RCC 7860 (cell line): ENCODE measurements at places on chromosomes 11 and 22.
A peak's percentile ranks its signal among the peaks of the same experiment; 100 is the strongest.

DNA sequence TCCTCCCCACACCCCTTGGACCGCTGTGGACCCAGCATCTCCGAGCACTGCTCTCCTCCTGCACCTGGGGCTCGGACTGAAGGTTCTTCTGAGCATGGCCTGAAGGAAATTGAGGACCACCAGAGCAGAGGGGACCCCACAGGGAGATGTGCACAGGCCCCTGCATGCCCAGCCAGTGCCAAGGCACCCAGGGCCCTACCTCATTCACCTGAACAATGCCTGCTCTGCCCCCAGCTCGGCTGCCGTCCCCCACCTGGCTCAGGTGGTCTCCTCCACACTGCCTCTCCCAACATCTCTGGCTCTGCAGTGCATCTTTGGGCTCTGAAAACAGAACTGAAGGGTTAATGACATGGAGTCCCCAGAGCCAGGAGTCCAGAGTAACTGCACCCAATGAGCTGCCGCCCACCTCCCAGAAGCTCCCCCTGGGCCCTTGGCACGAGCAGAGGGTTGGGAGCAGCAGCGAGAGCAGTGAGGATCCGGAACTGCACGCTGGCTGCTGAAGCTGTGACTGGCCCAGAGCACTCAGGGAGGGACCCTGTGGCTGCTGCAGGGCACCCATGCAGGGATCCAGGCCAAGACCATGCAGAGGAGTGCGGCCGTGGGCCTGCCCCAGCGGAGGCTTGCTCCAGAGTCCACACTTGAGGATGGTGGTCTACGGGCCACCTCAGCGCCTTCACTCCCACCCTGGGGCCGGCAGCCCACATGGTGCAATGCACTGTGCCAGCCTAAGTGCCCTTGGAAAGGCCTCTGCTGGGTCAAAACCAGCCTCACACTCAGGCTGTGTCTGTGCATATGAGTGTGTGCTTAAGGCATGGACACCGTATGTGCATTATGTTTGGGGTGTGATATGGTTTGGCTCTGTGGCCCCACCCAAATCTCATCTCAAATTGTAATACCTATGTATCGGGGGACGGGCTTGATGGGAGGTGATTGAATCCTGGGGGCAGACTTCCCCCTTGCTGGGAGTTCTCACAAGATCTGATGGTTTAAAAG is 686.1 kb downstream of the TBC1D22A start:
- no peak for DNase-seq

GRCh38 chr22:26377170-26377830 is 51.8 kb upstream of the ASPHD2 start:
- DNase-seq, result no peak

DNA sequence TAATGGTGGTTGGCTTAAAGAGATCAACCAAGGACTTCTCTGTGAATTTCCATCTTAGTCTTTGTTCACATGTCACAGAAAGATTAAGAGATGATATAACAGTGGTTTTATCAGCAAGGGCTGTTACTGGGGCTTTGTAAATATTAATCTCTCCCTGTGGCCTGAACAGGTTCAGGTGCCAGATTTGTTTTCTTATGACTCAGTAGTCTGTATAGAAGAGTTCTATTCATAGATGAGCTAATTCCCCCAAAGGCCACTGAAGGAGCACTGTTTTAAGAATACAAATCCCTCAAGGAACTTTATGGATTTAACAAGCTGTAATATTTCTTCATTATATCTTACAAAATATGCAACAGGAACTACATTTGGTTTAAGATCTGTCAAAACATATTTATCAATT is 50.4 kb downstream of the TCP11L1 start:
- DNase-seq, result no peak

DNA sequence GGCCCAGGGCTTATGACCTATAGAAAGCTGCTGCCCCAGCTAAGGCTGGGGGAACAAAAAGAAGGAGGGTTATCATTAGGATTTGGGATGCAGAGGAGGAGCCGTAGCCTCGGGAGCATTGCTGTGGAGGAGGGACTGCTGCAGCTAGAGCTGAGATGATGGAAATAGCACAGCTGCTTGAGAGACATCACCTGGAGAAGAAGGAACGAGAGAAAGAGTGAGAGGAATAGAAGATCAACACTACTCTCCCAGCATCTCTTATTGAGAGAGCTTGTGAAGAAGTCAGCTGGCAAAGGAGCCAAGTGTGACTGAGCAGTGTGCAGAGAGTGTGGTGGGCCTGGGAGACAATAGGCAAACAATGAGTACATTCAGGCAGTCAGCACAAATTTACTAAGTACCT is 100.7 kb upstream of the PLET1 start:
- DNase-seq, result no peak

DNA sequence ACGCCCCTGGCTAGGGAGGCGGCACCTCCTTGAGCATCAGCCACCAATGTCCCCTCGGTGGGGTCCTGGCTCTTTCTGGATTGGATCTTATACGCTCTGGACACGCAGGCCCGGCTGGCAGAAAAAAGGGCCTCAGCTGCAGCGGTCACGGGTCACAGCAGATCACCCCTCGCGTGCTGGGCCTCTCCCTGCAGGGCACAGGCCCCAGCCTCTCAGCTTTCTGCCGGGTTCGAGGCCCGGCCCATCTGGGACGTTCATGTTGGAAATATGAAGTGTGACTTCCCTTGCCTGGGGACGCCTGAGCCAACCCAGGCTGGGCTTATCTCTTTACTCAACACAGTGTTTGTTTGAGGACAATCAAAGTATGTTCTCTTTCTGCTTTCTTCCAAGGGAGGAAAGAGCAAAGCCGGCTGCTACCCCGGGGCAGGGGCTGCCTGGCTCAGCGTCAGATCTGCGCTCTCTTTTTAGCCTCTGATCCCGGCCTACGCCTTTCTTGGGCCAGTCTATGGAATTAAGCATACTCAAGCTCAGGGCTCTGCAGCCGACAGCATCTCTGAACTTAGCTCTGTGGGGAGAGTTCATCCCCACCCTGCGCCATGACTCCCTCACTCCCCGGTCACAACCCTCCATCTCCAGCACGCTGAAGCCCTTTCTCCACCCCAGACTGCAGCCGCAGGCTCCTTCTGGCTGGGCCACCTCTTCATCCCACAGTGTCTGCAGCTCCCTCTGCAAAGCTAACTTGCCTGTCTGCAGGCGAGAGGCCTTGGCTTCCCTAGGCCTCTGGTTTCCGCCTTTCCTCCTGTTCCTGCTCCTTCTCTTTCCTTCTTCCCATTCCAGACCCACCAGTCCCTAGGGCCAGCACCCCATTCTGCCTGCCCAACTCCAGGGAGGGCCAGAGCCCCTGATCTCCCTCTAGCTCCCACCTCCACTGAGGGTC is 38.8 kb downstream of the ADAMTS15 start:
- no peak for DNase-seq

GRCh38 chr22:46522797-46523196 is 14.6 kb downstream of the CELSR1 start:
- no peak for DNase-seq

GRCh38 chr11:39975091-39975490 is 1484.4 kb downstream of the LRRC4C start:
- no peak for DNase-seq

DNA sequence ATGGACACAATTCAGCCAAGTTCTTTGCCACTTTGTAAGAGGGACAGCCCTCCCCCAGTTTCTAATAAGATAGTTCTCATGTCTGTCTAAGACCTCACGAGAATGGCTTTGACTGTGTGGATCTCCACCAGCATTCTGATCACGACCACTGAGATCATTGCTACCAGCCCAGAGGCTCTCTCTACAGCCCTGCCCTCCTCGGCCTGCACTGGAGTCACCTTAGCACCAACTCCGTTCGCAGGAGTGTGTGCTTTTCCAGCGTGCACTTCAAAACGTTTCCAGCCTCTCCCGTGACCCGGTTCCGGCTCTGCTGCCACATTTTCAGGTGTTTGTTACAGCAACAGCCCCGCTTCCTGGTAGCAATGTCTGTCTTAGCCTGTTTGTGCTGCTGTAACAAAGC is 26.2 kb downstream of the TSPAN32 start:
- DNase-seq, result no peak

GRCh38 chr11:128726458-128727139 is 32.7 kb downstream of the FLI1 start:
- no peak for DNase-seq

DNA sequence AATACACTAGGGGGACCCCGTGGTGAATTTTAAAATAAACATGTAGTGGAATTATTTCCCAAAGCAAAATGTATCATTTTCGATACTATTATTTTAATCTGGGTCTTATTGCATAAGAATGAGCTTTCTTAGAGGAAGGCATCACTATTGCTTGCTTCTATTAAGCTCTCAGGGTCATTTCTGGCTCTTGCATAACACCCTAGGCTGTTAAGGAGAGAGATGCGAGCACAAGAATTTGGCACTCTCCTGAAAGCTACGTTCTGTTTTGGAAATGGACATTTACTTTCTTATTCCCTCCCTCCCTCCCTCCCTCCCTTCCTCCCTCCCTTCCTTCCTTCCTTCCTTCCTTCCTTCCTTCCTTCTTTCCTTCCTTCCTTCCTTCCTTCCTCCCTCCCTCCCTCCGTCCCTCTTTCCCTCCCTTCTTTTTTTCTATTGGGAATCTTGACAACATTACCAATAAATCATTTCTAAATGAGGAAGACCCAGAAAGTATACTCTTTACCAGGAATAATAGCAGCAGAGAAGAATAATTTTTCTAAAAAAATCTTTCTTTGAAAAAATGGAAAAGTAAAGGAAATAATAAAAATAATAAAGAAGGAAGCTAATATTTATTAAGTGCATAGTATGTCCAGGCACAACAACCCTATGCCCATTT is 83.6 kb upstream of the BDNF start:
- no peak for DNase-seq

- DNase-seq, result peak; percentile 5
Measured at GRCh38 chr11:74090701-74091100, 80.1 kb downstream of the C2CD3 start.

- DNase-seq, result no peak
Measured at GRCh38 chr11:65791719-65792213, 4.9 kb downstream of the OVOL1 start.

- DNase-seq, result no peak
Measured at GRCh38 chr11:1771273-1771672, 7.5 kb upstream of the CTSD start.

DNA sequence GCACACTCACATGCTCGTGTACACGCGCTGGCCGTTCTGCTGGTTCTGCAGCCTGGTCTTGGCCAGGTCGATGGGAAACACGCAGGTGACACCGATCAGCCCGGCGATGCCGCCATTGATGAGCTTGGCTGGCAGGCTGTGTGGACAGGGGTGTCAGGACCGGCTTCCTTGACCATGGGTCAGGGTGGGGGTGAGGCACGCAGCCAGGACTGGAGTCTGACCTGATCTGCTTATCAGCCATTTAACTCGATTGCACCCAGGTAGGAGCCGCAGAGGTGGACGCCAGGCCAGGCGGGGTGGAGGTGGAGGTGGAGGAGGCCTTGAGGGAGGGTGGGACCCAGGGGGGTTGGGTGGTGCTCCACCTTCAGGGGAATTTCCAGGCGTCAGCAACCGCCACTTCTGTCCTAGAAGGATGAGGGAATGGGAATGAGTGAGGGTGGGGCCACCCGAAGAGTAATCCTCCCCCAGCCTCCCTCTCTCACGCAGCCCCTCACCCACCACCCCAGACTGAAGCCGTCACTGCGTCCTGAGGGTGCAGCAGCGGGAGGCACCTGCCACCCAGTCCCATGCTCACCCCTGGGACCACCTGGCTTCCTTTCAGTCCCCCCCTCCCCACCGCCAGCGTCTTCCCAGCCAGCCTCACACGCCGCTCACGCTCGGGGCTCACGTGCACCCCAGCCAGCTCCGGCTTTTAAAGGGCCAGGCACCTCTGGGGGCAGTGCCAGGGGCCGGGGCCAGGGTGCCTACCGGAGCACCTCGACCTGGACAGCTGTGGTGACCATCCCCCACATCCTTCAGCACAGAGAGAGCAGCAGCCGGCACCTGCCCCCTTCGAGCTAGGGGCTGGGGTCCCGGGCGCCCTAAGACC is 3.1 kb downstream of the SLC25A22 start:
- DNase-seq, result no peak

DNA sequence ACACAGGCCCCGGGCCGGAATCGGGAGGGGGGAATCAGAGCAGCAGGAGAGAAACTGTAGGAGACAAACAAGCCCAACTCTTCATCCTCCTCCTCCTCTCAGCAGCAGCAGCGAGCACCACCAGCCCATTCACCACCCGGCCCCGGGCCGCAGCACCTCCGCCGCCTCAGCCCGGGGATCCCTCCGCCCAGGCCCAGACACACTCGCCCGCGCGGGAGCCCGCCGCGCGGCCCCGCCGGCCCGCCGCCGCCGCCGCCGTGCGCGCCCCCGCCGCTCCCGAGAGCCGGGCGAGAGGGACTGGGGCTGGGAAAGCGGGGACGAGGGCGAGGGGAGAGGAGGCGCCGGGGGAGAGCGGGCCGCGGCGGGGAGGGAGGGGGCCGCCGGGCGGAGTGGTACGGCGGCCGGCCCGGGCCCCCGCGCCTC is at the start of gene PHF21A:
PHF21A (minus strand) TSS at position 154 of the 423 bp plus-strand sequence. CDS start 37,235 bp downstream, outside the sequence.
- peak; percentile 79 for DNase-seq

DNA sequence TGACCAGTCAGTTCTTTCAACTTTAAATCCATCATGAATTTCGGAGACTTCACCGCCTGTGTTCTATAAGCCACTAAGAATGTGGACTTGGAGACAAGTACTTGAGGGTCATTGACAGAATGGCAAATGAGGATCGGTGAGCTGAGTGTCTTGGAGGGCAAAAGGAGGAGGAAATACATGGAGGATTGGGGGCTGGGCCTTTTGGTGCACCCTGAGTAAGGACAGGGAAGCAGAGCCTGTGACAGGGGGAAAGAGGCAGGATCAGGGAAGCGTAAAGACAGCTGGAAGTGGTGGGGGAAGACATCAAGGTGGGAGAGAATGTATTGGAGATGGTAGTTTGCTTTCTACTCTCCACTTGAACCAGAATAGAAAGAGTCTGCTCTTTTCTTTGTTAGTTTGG is 70.4 kb upstream of the MTMR2 start:
- no peak for DNase-seq

DNA sequence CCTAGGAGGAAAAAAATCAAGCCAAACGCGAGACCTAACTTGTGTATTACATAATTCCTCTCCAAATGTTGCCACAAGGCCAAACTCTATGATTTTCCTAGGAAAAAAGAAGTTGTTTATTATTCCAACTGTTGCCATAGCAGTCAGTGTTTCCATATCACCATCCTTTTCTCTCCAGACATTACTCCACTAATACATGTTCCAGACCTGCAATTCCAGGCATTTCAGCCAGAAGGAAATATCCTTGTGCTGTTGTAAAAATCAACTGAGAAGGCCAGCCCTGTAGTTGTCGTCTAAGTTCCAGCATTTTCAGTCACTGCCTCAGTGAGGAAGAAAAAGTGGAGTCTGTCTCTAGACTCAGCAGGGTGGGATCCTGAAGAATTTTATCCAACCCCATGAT is 33.1 kb upstream of the PAMR1 start:
- DNase-seq, result no peak

DNA sequence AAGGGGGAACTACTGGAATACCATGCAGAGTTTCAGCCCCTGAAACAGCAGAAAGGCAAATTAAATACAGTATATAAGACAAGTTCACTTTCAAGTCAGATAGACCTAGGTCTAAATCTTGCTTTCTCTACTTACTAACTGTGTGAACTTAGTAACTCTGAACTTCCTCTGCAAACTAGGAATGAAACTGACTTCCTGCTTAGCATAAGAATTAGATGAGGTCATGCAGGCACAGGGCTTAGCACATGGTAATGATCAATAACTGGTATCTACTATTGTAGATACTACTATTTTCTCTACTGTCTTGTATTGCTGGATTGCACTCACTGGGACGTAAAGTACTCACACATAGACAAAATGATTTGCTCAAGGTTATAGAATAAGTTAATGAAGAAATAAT is 51.5 kb upstream of the MTNR1B start:
- DNase-seq, result no peak

GRCh38 chr22:42863349-42863961 is 6.4 kb upstream of the ARFGAP3 start:
- DNase-seq, result peak; percentile 97

- DNase-seq, result no peak
Measured at GRCh38 chr11:64379160-64379559, 20.2 kb downstream of the RPS6KA4 start.

- DNase-seq, result no peak
Measured at GRCh38 chr11:122097419-122098001, 18.5 kb downstream of the BLID start.
